Hypothalamus (tissue), 51 donors: ENCODE measurements at places on chromosomes 7 and 10.

- DNase-seq: no peak
Measured at GRCh38 chr10:2145491-2145890, 408.2 kb upstream of the ADARB2 start.

- no peak for DNase-seq
Measured at GRCh38 chr10:47413531-47414226, 29.6 kb upstream of the ZNF488 start.

- no peak for DNase-seq
Measured at GRCh38 chr7:34939175-34939574, 98.1 kb downstream of the DPY19L1 start.

DNA sequence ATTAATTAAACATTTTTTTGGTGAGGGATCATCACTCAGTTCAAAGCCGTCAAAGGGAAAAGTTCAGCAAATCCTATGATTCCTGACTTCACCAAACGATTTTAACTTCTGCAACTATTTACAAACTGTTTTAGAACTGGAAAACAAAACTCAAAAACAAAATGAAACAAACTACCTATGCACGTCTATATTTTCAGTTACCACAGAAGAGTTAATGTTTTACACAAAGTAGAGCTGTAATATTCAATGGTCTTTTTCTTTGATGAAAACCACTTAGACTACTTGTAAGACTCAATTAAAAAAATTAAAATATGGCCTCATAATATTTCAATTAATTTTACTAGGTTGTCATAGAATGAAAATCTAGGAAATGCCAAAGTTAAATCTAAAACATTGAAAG, 131.5 kb downstream of the ATE1 start:
- DNase-seq: no peak

DNA sequence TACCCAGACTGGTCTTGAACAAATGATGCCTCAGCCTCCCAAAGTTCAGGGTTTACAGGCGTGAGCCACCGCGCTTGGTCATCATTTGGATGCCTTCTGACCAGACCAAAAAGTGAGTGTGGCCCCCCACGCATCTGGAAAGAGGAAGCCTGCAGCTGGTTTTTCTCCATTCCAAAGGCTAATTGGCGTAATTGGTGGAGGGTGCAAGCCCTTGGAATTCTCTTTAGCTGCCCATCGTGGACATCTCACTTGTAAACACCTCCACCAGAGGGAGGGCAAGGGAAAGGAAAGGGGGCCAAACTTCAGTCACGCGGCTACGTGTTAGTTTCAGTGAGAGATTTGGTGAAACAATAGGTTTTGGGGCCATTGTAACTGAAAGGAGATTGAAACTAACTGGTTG, 4.1 kb upstream of the ARHGAP21 start:
- no peak for DNase-seq

DNA sequence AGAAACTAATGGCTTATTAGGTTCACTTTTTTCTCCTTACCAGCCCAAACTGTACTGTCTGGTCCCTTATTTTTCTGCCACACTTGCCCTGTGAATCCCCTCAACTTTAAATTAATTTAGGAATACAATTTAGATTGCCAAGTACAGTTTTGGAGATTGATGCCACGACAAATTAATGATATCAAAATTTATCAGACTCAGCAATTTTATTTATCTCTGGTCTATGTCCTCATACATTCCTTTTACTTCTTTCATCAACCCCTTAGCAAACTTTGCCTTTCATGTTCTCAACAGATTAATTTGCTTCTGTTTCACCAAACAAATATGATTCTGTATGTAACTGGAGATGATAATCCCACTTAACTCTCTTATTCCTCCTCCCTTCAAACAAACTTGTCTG, 38.2 kb downstream of the SHOC2 start:
- DNase-seq: no peak

DNA sequence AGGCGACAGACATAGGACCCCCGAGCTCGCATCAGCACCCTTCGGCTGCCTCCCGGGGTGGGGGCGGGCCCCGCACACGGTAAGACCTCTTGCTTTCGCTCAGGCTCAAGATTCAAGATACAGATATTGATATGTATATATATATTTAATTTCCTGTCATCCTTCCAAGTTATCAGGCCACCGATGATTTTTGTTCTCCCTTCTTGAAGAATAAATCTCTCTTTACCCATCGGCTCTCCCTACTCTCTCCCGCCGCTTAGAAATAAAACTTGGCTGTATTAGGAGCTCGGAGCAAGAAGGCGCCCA, 603 bp downstream of the ADRA2A start:
- DNase-seq: no peak

GRCh38 chr10:119270762-119271366, 63.5 kb downstream of the GRK5 start:
- DNase-seq: no peak

GRCh38 chr7:92260248-92260781, 14.5 kb downstream of the ANKIB1 start:
- no peak for DNase-seq

DNA sequence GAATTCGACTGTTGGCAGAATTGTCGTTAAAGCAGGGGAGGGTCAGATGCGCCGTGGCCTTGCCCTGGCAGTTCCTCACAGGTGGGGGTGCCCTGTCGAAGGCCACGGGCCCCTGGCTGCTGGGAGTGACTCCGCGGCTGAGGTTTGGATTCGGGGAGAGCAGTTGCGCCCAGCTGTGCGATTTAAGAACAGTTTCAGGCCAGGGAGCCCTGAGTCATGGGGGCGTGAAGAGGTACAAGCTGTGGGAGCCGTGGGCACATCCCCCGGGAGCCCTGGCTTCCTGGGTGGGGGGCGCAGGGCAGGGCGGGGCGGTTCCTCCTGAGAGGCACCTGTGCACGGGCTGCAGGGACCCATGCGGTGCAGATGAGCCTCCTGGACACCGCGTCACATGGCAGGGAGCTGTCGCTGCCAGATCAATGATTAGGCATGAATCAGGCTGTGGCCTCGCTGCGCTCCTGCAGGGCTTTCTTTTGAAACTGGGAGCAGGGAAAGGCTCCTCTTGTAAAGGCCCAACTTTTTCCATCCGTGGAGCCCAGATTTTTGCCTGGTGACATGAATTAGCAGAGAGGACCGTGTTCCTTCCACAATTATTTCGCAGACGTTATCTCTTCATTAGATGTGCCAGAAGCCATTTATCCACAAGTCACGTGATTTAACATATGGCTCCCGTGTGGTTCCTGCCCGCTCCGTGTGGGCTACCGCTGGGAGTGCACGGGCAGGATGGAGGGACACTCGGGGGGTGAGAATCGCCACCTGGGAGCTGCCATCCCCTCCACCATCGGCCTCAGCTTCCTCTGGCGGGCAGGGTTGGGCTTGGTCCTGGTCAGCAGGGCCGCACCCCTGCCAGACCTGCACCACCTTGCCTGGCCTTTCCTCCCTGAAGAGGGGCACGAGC, 918 bp downstream of the PWWP2B start:
- DNase-seq: no peak

- no peak for DNase-seq
Measured at GRCh38 chr7:105399043-105399725, 10.5 kb upstream of the SRPK2 start.

GRCh38 chr10:132911786-132912097, 30.6 kb downstream of the CFAP46 start:
- no peak for DNase-seq

DNA sequence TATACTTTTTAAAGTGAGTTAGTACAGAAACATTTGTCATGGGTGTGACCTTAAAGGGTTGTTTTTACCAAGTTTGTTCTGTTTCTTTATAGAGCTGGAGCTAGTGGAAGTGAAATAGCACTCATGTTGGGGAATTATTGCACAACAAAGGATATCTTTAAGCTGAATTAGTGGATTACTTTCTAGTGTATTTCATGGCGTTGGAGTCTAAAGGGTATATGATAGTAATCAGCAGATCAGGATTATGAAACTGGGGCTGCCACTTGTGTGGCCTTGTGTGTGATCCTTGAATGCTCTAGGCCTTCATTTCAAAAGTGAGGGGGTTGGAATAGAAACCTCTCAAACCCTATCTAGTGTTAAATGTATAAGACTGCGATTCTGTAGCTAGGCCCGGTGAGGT, 123.6 kb downstream of the LYZL1 start:
- no peak for DNase-seq

DNA sequence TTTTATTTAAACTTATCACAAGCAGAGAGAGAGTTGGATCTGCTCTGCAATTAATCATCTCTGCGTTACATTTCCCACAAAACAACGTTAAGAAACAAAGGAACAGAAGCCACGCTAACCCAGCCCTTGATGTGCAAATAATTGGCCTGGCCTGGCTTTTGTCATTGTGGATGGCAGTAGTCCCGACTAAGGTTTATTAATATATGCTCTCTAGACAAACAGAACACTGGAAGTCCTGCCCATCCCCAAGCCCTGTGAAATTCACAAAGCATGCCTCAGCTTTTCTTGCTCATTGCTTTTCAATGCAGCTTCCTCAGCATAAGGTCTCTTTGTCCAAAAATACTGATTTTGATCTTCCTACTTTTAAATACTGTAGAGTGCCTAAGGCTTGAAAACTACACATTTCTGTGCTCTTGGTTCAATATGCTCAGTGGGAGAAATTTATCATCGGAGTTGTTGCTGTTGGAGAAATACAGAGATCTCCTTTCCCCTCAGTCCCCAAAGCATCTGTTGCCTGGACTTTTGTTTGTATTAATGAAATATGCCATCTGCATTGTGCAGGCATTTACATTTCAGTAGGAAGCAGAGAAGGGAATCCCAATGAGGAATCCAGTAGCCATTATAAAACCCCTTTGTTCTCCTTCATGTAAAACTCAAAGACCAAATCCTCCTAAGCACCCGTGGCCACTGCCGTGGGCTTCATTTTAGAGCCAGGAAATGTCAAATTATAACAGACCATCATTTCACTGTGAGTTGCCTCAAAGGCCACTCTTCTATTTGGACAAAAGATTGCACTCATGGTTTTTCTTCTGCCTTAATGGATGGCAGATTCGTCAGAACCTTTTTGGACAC, 61.1 kb downstream of the SORCS1 start:
- no peak for DNase-seq

DNA sequence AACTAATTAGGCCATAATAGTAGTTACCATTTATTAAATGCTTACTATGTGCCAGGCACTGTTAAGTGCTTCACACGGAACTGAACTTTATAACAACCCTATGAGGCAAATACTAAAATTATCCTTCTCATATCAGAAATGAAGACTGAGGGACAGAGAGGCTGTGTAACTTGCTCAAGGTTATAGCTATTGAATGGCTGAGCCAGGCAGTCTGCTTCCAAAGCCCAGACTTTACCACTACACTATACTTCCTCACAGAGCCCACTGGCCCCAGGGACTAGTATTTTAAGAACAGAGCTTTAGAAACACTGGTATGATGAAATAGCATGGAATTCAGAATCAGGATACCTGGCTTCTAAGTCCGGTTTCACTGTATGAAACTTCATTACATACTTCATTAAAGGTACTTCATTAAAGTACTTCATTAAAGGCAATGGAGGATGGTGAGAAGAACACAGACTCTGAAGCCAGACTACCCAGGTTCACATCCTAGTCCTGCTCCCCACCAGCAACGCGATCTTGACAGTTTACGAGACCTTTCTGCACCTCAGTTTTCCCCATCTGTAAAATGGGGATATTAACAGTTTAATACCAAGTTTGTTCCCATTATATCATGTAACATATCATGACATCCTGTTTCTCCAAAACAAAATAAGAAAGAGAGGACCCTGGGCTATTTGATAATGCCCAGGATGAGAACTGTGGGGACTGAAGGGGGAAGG, 19.6 kb downstream of the ANXA11 start:
- no peak for DNase-seq

- no peak for DNase-seq
Measured at GRCh38 chr7:38020121-38020785, 99.8 kb downstream of the EPDR1 start.

DNA sequence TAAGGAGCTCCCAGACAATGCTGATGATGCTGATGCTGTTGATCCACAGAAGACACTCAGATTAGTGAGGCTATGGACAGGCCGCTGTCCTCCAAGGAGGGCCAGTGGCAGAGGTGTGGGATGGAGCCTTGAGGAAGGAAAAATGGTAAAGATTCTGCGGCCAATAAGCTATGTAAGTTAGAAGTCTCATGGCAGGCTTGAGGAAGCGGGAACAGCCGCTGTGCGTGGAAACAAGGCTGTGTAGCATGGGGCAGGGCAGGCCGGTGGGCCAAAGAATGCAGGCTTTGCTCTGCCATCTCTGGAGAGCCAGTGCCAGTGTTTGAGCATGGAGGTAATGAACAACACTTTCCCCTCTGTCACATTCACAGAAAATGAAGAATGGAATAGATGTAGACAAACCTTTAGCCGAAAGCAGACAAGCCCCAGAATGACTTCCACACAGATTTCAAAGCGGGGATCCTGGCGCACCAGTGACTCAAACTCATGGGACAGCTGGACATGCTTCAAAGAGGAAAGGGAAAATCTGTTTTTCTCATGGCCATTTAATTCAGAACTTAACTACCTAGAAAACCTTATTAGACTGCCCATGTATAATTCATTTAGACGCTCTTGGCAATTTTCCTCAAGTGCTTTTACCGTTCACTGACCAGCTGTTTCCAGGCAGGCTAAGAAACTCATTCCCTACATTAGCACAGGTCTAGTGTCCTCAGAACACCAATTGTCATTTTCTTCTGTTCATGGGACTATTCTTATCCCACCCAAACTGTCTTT, 16.9 kb upstream of the FIGNL1 start:
- DNase-seq: no peak

- no peak for DNase-seq
Measured at GRCh38 chr7:100753750-100754149, 20.4 kb downstream of the ZAN start.

GRCh38 chr10:74929197-74929596, 102.8 kb downstream of the KAT6B start:
- DNase-seq: no peak

DNA sequence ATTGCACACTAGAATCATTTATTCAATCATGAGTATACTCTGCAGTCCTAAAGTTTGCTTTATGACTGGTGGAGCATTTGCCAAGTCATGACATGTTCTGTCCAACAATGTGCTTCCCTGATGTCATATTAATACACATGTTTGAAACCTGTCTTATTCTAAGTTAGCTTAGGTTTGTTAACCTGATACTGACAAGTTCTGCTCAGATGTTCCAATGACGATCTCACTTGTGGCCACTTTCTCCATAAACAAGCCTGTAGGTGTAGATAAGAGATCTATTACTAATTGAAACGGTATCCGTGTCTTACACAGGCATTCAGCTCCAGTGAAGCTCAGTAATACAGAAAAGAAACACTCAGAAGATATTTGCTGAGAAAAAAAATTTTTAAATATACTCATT, 64.9 kb downstream of the GPR37 start:
- no peak for DNase-seq

GRCh38 chr10:128721963-128722445, 595.8 kb upstream of the MKI67 start:
- DNase-seq: no peak

GRCh38 chr7:132117181-132117580, 459.1 kb downstream of the PLXNA4 start:
- no peak for DNase-seq

GRCh38 chr10:35613107-35613440, 7.9 kb downstream of the GJD4 start:
- no peak for DNase-seq

GRCh38 chr7:114343949-114344708, 70.5 kb upstream of the FOXP2 start:
- DNase-seq: no peak
